Activated T-helper 17 cell treated with anti-CD3 and anti-CD28 coated beads, Interleukin-2, amount 50 U/mL, for 72 hours (primary cell): ENCODE measurements at places on chromosomes 6 and 20. TPM values are rescaled to one million over a fixed set of nuclear protein-coding genes. Genes with fewer than 3 reads are reported as not detected.

The PAK5 gene
- total RNA-seq: not detected

The BMP6 gene
- total RNA-seq: 0.21 TPM

The GPX5 gene
- total RNA-seq: not detected

The DNAH8 gene
- 0.09 TPM for total RNA-seq

The CAGE1 gene
- 0.30 TPM for total RNA-seq

The WFDC12 gene
- not detected for total RNA-seq

The SRSF12 gene
- not detected for total RNA-seq

The PRICKLE4 gene
- not detected for total RNA-seq

The CDH4 gene
- 0.29 TPM for total RNA-seq

The SMIM26 gene
- 67.9 TPM for total RNA-seq

The SPINT3 gene
- total RNA-seq: not detected

The PRL gene
- total RNA-seq: not detected

The BHLHE23 gene
- not detected for total RNA-seq

The ENPP4 gene
- total RNA-seq: 7.4 TPM

The ADGRF5 gene
- total RNA-seq: not detected

The IP6K3 gene
- not detected for total RNA-seq

The NDRG3 gene
- 30.7 TPM for total RNA-seq

The NNAT gene
- 0.66 TPM for total RNA-seq

The LTB gene
- 269 TPM for total RNA-seq

The PRSS35 gene
- total RNA-seq: not detected

The ULBP1 gene
- total RNA-seq: 0.48 TPM

The SYCP2L gene
- 0.50 TPM for total RNA-seq

The FBXO30 gene
- 3.6 TPM for total RNA-seq

The ZBP1 gene
- 1.0 TPM for total RNA-seq

The CLDN20 gene
- total RNA-seq: not detected

The SEMG1 gene
- total RNA-seq: not detected

The ADGB gene
- total RNA-seq: not detected

The TRIM31 gene
- total RNA-seq: not detected

The ZC2HC1B gene
- not detected for total RNA-seq
